Fibroblast of upper back skin (primary cell): ENCODE measurements at places on chromosomes 7 and 10.

DNA sequence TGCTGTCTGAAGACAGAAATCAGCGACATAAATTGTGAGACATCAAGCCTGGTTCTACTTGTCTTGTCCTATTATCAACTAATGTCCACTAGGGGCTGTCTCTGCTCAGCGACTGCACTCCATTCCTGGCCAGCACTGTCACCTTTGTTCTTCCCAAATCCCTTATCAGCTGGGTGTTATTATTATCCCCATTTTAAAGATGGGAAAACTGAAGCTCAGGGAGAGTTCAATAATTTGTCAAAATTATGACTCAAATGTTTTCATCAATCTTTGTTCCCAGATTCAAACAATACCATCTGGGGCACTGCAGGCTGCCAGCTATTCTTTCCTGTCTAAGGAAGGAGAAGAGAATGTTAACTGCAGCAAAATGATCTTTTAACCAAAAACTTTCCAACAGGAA lies 431.6 kb upstream of the NFE2L3 start:
- DNase-seq = peak; percentile 4

GRCh38 chr10:117860823-117861222 lies 185.9 kb downstream of the RAB11FIP2 start:
- peak; percentile 35 for DNase-seq

GRCh38 chr7:107213193-107213788 lies 44.5 kb downstream of the HBP1 start:
- no peak for DNase-seq

GRCh38 chr10:130246113-130246512 lies 109.9 kb downstream of the GLRX3 start:
- no peak for DNase-seq

DNA sequence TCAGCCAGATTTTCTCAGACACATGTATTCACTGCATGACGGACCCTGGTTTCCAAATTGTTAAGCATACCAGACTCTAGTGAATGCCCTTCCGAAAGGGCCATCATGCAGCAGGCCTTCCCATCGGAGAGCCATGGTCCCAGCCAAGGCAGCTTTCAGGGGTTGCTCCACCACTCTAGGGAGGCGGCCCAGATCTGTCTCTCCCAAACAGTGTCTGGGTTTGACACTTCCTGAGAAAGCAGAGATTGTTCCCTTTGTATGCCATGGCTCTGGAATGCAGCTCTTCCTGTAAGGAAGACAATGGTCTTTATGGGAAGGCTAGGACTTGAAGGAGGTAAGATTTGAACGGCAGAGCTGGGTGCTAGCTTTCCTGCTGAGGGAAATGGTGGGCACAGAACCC lies 178.8 kb upstream of the BMPER start:
- DNase-seq = no peak

DNA sequence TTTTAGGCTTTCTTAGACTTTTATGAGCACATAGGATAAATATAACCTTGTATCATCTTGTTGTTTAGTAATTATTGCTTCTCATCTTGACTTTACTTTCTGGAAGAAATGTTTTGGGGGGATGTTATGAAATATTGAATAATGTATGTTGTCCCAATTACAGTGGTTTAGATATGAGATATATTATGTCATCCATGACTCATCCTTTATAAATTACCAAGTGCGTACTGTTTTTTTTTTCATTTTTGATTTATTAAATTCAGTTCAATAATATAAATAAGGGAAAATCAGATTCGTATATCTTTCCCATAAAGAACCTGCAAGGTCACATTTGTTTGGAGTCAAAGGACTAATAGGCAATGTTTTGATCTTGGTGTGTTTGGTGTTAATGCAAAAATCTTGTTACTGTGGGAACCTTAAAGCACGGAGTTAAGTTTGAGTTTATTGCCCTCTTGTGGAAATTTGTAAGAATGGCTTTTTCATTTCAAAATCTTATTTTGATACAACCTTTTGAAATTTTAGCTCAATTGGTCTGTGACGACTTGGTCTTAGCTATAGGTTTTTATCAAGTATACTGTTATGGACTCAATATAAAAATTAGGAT lies 108.6 kb downstream of the SRI start:
- peak; percentile 33 for DNase-seq

DNA sequence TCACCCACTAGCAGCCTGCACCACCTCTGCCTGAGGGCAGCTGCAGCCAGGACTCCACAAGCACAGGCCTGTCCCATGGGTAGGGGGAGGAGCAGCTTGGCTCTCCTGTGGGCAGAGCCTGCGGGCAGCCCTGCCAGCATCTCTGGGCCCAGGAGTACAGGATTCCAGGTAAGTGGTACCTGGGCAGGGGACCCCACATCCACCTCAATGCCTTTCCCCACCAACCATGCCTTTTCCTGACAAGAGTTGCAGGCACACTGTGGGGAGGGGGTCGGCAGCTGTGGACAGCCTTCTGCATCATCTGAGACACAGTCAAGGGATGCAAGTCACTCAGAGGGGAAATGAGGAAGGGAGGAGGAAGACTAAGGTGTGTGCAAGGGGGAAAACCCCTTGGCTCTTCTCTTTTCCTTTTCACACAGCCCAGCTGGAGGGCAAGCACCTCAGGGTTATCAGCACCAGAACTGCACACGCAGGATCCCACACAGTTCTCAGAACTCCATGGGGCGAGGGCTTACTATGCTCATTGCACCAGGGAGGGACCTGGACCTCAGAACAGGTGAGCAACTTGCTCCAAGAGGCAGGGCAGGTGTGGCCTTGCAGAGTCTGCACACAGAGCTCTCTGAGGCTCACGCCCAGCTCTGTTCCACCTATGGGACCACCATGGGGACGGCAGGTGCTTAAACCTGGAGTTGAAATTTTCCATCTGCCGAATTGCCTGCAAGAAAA lies 16.5 kb upstream of the ANTXRL start:
- DNase-seq = no peak

GRCh38 chr7:3378390-3379150 lies 77.5 kb downstream of the SDK1 start:
- DNase-seq = no peak

- no peak for DNase-seq
Measured at GRCh38 chr7:55438757-55439525, 73.8 kb downstream of the LANCL2 start.

DNA sequence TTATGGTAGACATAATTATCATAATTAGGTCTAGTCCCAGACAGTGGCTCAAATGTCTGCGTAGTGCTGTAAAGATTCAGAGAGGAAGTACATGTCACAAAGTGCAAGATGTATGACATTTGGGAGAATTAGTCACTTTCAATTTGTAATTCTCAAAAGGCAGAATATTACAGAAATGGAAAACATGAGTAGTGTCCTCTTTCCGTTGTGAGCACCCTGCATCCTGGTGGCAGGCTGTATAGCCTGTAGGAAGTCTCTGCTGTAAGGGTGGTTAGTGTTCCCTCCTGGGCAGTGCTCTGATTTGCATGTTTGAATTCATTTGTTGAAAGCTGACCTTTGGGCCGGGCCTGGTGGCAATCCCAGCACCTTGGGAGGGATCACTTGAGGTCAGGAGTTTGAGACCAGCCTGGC lies 17.0 kb downstream of the CDK14 start:
- DNase-seq = peak; percentile 37

GRCh38 chr7:16671811-16672210 lies 25.8 kb downstream of the BZW2 start:
- DNase-seq = no peak

DNA sequence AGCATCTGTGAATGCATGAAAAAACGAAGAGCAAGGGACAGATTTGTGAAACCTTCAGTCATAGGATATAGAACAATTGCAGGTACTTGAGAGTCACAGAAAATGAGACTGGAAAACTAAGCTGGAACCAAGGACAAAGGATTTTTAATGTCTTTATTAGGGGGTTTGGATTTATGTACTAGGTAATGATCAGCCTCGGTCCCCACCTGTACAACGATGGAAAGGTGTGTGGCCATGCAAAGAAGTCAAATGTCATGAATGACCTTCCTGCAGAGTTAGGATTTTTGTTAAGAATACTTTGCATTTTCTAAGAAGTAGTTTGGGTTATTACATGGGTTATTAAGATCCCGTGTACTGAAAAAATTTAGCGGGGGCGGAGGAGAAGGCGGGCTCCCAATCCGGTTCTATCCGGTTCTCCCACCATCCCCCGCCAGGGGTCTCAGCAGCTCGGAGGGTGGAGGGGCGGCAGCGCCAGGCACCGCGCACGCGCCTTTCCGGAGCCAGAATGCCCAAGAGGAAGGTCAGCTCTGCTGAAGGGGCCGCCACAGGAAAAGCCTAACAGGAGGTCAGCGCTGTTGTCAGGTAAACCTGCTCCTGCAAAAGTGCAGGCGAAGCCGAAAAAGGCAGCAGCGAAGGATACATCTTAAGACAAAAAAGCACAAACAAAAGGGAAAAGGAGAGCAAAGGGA lies 327.5 kb upstream of the PLXDC2 start:
- peak; percentile 38 for DNase-seq

DNA sequence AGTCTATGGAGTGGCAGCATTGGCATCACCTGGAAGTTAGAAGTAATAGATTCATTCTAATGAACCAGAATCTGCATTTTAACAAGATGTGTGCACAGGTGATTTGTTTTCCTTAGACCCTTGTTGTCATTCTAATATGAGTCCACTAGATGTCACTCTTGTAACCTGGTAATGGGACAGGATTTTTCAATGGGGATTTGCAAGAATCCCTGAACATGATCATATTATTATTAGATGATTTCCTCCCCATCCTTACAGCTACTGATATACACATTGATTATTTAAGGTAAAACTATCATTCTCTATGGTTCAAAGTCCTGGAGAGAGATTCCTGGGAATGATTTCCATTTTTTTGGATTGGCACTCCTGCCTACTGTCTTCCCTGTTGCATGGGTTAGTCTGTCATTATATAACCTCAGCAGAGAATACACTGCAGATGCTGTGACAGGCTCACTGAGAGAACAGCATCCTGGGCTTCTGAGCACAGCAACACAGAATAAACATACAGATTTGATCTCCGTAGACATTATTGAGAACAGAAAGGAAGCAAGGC lies 194.9 kb downstream of the SUGCT start:
- peak; percentile 68 for DNase-seq

DNA sequence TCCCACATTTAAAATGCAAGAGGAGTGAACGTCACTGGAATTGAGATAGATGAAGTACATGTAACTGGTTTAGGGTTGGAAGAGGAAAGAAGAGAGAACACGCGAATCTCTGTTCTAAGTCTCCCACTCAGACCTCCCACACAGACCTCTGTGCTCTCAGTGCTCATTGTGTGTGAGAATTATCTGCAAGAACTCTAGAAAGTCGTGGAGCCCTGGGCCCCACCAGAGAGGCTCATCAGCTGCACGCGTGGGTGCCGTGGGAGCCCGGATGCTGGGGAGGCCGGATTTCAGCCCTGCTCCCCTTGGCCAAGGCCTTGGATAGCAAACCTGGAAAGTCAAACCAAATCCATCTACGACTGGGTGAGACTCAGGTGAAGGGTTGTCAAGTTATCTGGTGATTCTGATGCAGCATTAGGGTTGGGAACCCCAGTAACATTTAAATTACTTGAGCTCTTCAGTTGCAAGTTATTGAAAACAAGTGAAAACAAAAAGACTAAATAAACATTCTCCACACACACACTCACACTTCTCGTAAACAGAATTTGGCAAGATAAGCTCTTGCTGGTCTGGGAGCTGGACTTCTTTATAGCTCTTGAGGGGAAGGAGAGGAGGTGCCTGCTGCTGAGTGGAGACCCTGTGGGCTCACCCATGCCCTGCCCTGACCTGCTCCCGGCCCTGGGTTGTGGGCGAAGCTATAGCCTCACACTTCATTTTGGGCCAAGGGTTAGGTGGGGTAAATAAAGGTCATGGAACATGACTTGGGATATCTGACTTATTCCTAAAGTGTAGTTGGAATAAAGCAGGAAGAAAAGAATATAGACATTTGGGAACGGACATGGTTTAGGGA lies 250.3 kb downstream of the ADARB2 start:
- no peak for DNase-seq

- DNase-seq = no peak
Measured at GRCh38 chr7:115038158-115038557, 116.3 kb downstream of the MDFIC start.

DNA sequence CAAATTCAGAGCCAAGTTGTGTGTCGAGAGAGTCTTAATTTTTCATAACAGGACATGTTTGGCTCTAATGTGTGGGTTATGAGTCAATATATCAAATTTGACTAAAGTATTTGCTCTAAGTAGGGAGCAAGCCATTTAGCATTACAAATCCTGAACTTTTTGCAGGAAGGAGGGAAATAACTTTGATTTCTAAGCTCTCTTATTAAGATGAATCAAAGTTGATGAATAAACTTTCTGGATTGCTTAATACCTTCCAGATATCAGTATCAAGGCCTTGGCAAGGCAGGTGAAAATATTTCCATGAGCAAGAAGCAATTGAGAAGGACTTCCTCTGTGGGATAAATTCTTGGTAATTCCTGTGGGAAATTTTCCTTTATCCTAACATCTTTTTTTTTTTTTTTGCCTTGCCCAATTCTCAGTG lies 258.8 kb downstream of the AHR start:
- DNase-seq = peak; percentile 82

GRCh38 chr10:55233505-55233904 lies 432.5 kb upstream of the PCDH15 start:
- no peak for DNase-seq

GRCh38 chr10:131650169-131650705 lies 250.6 kb upstream of the PPP2R2D start:
- DNase-seq = no peak

DNA sequence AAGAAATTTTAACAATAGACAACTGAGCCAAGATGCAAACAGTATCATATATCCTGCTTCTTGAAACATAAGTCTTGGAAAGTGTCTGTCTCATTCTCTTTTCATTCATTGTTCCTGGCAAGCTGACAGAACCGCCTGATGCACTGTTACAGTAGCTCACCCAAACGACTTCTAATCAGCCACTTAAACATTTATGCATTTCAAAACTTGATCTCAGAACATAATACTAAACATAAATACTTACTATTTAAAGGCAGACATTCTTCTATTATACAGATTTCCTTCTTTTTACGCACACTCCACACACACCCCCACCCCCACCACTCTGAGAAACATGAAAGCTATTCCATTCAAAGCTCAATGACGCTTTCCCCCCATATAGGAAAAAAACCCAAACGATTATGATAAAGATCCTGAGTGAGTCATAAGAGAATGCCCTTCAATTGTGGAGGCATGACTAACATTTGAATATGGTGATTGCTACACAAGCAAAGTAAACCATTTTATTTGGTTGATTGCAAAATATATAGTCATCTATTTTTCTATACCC lies 30.5 kb downstream of the SHTN1 start:
- DNase-seq = peak; percentile 91

DNA sequence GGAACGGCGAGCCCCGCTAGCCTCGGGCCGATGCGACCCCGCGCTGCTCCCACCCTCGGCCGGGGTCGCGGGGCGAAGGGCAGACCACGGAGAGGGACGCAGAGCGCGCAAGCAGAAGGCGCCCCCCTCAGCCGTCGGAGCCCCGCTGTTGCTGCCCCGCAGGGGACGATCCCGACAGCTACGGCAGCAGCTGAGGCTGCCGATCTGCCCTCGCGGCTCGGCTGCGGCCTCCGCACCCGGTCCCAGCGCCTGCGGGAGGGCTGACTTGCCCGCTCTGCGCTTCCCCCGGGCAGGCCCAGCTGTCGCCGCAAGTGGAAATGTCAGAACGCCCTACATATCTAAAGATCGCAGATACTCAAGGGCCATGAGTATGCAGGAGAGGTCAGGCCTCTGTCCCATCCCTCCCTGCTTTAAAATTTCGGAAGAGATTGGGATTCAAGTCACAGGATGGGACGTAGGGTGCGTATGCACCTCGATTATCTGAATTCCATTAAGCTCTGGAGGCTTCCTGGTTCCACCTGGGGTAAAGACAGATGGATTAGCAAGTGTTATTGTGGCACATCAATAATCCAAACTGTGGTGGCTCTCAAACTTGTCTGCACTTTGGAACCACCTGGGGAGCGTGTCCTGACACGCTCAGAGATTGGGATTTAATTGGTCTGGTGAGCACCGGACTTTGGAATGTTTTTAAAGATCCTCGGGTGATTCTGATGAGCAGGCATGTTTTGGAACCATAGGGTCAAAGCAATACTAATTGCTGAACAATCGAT lies at the start of gene CRPPA:
TSS of gene CRPPA (minus strand) at position 206 of the 770 bp plus-strand sequence. CDS start 216 bp downstream, outside the sequence.
- peak; percentile 45 for DNase-seq
